ENCODE measurements at places on chromosomes 7 and 10.

DNA sequence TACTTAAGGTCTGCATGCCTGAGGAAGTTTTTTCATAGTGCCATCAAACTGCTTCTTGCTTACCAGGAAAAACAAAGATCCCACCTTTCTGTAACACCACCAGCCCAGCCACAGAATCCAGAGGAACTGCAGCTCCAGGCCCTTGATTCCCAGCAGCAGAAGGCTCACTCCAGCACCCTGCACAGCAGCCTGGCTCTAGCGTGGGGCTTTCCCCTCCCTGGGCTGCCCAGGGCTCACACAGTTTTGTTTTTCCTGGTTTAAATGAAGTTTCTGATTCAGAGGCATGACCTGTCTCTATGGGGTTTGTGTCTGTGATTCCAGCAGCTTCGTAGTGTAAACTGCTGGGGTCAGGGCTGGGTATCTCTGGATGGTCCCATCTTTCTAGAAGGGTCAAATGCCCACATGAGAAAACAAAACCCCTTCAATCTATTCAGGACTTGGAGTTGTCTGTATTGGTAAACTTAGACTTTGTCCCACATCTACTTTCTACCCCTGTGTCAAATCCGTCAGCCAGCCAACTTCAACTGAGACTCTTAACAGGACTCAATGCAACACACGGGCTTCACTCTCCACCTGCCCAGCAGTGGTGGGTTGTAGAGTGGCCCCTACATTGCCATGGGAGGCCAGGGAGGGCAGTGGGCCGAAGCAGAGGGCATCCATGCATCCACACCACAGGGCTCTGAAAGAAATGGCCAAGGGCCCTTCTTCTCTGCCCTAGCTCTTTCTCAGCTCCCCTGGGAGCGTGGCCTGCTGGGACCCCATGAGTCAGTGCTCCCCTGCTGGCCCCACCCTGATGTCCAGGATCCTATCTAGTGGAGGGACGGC is 73.6 kb downstream of the ATXN7L1 start:
- no peak for DNase-seq

GRCh38 chr7:100791881-100792666 is 35.2 kb downstream of the EPHB4 start:
- no peak for DNase-seq

DNA sequence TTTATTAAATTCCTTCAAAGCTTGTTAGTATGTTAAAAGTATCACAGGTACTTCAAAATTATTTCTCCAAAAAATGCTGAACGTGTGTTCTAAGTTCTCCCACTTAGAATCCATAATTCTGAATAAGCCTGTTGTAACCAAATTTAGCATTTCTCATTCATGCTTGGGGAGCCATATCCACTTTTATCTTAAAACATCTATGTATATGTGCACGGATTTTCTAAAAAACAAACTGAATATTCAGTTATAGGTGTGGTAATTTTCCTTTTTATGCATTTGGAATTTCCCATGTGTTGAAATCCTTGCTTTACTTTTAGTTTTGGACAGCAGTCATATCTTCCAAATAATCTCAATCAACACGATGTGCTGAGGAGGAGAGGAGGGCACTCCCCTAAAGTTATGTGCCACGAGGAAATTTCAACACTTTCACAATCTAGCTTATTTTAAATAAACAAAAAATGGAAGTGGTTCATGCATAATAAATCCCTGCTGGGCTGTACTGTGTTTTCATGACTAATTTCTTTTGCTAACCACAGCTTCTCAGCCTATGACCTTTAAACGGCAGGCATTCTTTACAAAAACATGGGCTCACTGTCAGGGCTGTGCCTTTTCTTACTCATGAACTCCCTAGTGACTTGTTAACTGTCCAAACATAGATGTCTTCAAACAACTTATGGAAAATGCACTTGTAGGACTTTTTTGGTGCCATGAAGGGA is 380.3 kb upstream of the SEMA3C start:
- no peak for DNase-seq

DNA sequence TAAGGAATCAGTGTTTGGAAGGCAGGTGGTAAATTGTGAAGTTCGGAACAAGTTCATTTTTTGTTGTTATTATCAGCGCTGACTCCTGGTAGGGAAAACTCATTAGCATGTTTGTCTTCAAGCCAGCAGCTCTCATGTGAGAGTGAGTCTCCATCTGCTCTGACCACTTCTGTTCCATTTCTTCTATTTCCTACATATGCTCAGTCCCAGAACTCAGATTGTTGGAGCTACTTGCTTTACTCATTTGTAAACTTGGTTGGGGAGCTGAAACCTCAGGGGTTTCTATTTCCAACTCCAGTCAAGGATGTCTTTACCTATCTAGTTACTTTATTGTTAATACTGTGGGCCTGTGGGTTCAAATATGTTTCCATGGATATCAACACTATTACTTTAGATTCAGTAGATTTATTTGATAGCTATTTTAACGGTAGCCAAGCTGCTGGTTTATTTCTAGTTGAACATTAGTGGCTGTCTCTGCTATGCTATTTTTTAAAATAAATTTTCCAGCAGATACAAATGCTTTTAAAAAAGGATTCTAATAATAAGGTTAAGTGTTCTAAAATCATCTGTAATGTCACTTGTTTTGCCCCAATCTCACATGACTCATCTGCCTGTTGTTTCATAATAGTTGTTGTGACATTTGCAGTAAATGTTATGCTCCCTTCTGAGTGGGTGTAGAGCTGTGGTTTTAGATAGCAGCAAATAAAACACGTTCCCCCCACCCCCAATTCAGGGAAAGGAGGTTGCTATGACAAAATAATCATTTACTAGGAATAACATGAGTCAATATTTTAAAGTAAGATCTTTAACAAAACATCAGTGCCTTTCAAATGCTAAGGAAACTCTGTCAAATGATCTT is 143.3 kb downstream of the HDAC9 start:
- no peak for DNase-seq

DNA sequence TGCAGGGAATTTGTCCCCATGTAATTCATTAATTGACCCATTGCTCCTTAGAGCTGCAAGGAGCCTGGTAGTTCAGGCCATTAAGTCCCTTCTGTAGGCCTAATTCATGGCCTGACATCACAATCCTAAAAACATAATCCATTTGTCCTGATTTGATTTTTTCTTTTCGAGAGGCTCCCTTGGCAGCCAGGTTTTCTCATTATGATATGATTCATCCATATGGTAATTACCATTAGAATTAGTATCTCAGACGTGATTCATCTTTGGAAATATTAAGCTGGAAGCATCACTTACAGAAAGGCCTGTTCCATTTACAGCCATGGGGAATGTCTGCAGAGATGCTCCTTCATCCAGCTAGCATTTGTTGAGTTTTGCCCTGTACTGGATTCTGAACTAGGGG is 128.5 kb downstream of the PLCE1 start:
- no peak for DNase-seq

- DNase-seq, result no peak
These were observed at the start of gene BMPER for GRCh38 chr7:33905389-33906032. Gene BMPER, plus strand, starts transcription at chr7:33905539. Its CDS starts 75 bp downstream, at chr7:33905614.

- no peak for DNase-seq
These were observed 118.3 kb downstream of the DIP2C start for GRCh38 chr10:571166-571565.

DNA sequence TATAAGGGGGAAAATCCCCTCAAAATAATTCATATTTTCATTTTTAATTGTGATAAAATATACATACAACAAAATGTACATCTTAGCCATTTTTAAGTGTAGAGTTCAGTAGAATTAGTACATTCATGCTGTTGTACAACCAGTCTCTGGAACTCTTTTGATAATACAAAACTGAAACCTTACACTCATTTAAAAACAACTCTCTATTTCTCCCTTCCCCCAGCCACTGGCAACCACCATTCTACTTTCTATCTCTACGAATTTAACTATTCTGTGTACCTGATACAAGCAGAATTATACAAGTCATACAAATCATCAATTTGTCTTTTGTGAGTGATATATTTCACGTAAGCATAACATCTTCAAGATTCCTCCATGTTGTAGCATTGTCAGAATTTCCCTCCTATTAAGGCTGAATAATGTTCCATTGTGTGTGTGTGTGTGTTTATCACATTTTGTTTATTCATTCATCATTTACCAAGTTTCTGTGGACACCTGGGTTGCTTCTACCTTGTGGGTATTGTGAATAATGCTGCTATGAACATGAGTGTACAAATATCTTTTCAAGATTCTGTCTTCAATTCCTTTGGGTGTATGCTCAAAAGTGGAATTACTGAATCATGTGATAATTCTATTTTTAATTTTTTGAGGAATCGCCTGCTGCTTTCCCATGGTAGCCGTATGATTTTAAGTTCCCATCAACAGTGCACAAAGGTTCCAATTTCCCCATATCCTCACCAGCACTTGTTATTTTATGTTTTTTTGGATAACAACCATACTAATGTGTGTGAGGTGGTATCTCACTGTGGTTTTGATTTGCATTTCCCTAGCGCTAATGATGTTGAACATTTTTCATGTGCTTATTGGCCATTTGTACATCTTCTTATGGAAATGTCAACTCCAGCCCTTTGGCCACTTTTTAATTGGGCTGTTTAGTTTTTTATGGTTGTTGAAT is 4.7 kb upstream of the EBLN1 start:
- DNase-seq, result peak; percentile 24

DNA sequence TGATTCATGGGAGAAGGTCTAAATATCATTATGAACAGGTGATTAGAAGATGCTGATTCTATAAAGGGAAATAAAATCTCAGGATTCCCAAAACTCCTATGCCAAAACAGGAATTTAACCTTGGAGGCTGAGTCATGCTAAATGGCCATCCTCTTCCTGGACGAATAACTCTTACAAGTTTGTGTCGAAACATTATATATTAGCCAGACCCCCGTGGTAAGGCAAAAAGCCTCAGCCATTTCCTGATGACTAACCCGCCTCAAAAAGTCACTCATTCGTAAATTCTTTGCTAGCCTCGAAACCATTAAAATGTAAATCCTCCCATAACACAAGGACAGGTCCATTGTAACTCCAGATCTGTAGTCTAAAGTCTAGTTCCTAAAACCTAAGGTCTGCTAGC is 32.0 kb downstream of the CUL2 start:
- DNase-seq, result no peak
